ENCODE measurements at places on chromosomes 13 and 19. TPM values are rescaled to one million over a fixed set of nuclear protein-coding genes. Genes with fewer than 3 reads are reported as not detected.

GRCh38 chr19:290372-291005 lies 714 bp downstream of the PLPP2 start:
- DNase-seq: no peak

DNA sequence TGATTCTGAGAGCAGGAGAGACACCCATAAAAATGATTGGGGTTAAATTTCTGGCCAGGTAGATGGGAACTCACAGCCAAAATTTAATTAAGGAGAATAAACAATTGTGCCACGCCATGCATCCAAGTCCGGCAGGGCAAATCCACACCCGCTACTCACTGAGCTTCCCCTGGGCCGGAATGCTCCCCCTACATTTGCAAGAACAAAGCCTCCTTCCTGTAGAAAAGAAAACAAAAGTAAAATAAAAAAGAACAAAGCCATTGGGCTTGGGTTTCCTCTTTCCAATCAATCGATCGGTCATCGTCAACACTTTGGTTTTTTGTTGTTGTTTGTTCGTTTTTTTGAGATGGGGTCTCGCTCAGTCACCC lies 30.2 kb upstream of the TFDP1 start:
- DNase-seq: no peak

DNA sequence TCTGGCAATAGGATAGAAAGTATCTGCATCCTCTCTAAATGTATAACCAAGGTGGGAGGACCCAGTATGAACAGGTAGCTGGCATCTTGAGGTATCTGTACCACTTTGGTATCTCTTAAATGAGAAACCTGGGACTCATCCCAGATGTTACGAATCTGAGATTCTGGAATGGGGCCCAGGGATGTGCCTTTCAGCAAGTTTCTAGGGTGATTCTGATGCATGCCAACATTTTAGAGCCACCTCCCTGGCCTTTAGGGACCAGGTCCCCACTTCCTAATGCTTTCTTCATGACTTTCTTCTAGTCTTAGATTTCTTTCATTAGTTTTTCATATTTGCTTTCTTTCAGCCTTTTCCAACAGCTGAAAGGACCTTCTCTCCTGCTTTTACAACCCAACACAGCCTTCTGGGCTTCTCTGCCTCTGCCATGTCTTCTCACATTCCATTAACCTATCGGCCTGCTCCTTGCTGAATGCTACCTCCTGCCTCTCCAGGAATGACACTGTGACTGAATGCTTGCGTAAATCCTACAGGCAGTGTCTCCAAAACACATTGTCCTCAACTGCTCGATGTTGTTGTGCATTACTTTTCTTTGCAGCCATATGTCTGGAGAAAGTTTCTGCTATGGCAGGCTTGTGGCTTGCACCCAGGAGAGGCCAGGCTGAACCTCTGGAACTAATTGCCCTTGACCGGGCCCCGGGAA lies 284.0 kb downstream of the DNAJC15 start:
- no peak for DNase-seq

DNA sequence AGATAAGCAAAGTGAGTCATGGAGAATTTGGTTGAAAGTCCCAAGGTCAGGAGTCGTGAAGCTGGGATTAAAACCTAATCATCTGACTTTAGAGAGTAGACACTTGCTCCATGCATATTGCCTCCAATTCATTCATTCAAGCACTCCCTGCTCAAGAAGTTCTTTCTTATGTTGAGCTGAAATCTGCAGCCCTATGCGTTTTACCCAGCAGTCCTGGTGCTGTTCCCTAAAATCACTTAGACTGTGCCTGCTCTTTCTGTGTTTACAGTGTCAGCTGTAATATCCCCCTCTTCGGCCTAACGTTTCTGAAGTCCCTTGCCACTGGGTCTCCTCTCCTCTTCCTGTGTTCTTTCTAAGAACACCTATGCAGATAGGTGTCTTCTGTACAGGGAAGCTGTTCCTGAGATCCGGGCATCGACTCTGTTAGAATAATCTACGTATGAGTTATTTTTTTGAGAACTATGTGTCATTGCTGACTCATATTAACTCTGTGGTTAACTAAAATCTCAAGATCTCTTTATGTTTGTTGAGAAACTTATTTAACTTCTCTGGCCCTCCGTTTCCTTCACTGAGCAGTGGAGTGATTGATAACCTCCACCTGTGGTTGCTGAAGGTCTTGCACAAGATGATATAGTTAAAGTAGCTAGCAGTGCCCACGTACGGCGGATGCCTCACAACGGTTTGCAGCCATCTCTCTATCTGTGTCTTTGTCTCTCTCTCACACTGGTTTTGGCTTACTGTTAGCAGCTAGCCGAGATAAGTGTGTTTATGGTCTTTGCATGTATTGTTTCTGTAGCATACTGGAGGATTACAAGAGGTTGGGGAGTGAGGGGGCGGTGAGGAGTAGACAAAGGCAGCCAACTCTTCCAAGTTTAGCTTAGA lies 4.7 kb downstream of the ALOX5AP start:
- DNase-seq: peak; percentile 57

PRKD2 gene
- total RNA-seq: 63.6 TPM

DNA sequence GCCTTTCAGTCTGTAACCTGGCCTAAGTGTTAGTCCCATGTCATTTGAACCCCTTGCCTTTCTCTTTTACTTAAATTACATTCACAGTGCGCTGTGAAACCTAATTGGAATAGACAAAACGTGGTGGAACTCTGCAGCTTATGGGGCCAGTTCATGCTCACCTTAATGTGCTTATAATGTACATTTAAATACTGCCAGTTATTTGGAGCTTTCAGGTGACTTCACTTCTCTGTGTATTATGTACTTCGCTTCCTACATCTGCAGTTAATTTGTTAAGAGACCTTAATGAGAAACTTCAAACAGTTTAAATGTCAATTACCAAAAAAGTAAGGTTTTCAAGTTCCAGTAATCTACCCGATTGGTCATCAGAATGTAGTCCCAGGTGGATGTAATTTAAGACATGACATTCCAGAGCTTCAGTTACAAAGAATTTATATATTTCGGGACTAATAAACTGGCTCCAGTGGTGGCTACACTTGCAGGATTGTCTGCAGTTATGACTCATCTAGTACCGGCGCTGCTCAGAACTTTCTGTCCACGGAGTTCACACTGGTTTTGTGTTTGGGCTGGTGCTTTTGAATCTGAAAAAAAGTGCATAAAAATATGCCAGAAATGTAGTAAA lies 125.3 kb downstream of the TM9SF2 start:
- peak; percentile 21 for DNase-seq

LTBP4 gene
- total RNA-seq: 89.3 TPM

- DNase-seq: no peak
Observed at GRCh38 chr13:93004919-93005318, 221.7 kb upstream of the GPC6 start.

DNA sequence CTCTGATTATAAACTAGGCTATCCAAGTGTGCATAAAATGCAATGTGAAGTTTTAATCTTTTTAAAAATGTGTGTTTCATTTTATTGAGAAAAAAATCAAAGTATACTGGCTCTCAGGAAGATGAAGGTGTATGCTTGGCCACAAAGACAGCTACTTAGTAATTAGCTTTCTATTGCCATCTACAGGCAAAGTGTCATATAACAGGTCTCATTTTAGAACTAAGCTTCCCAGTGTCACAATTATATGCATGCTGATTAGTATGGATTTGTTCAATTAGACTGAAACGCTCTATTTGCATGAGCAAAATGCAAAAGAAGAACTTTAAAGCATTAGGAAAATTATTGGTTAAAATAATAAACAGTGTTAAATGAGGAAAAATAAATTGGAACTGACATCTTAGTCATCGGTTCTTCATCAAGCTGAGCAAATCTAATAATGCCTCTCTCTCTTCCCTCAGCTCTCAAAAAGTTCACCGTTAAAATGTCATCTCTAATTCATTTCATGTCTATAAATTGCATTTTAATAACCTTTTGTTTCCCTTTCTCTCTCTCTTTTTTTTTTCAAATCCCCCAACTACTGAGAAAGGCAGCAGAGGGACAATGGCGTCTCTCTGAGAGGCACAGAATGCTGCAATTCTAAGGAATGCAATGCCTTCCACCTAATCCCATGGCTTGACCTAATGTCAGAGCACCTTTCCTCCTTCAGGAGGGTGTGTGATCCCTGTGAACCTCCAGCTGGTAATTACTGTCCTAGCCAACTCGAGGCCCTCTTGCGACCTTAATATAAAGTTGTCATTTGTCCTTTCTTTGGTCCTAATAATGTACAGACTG lies 313.1 kb upstream of the MAB21L1 start:
- peak; percentile 10 for DNase-seq

DNA sequence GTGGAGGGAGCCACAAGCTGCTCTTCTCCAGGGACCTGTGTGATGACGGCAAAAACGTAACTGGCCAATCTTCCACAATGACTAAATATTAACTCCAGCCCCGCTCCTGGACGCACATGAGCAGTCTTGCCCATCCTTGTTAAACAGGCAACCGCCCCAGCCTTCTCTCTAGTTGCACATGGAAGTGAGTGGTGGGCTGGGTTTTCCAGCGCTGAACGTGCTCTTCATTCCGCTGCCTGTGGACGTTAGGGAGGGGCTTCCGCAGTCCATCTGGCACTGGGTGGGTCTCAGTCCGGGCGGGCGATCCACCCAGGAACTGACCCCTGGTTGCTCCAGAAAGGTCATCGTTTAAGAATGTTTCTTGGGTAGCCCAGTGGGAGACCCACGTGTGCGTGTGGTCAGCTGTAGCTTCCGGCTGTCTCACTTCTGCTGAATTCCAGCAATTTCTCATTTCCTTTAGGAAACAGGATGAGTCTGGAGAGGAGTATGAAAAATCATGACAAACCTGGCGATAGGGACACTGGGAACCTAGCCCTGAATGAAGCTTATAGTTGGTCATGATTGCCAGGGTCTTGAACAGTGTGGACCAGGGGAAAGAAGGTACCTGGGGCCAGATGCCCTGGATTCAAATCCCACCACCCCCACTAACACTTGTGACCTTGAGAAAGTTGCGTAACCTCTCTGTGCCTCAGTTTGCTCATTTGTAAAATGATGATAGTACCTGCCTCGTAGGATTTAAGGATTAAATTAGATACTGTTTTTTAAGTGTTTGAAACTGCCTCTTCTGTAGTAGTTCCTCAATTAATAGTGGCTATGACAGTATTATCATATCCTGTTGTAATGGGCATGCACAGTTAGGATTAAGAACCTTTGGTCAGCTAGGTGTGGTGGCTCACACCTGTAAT lies 92.6 kb downstream of the SIPA1L3 start:
- peak; percentile 98 for DNase-seq

DNA sequence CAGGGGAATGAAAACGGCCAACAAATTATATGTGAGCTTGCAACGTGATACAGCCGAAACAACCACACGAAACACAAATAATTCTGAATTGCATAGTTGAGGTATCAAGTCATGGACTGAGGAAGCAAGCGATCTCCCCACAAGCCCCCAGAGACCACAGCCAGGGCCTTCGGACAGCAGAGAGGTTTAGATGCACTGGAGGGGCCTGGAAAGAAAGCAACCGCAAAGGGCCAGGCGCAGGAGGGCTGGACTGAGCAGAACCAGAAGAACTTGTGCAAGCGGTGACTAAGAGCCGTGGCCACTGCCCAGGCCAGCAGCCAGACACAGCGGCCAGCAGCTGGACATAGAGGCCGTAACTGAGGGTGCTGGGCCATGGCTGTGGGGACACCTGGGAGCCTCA lies 131.4 kb downstream of the TNFRSF19 start:
- DNase-seq: no peak

- DNase-seq: no peak
Observed at GRCh38 chr19:4066682-4067395, at the start of gene ZBTB7A. Gene ZBTB7A (minus strand): TSS chr19:4066899. CDS start chr19:4055232, 11,667 bp downstream.

DNA sequence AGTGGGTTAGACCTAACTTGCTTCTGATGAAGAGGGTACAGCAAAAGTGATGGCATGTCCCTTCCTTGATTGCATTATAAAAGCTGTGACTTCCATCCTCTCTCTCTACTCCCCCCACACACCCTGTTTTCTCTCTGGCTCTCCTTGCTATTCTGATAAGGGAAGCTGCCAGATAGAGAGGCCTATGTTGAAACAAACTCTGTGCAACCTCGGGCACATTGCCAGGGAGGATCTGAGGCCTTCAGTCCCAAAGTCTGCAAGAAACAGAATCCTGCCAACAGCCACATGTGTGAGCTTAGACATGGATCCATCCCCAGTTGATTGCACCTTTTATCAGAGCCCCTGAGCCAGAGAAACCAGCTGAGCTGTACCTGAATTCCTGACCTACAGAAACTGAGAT lies 44.8 kb upstream of the ARGLU1 start:
- DNase-seq: no peak

ZNF229 gene
- total RNA-seq: 4.9 TPM

GRCh38 chr13:65497265-65497664 lies 1732.9 kb downstream of the PCDH9 start:
- peak; percentile 56 for DNase-seq

JSRP1 gene
- 2.2 TPM for total RNA-seq

FFAR2 gene
- not detected for total RNA-seq

DNA sequence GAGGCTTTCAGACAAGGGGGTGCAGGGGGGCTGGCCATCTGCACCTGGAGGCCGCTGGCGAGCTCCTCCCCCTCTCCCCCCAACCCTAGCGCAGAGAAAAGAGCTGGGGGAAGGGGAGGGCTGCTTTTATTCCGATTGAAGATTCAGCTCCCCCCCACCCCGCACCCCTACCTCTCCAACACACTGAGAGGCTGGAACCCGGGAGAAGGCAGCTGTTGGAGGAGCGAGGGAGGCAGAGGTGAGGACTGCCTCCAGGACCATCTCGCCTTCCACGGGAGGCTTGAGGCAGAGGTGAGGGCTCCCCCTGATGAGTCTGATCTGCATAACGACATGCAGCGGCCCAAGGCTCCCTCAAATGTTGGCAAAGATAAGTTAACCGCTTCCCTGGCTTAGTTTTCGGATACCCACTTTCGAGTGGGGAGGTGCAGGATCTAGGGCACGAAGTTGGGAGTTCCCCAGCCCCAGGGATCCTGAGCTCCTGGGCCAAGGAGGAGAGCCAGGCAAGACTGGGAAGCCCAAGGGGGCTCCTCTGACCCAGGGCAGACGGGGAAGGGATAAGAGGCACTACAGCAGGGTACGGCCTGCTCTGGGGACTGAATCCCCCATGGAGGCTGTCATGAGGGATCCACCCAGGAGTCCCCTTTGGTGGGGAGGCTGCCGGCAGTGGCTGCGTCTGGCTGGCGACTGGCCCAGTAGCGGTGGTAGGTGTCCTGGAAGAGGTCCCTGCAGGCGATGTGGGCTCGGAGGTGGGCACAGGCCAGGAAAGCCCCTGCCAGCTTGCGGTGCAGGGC lies 1.2 kb upstream of the NUMBL start:
- DNase-seq: no peak

GRCh38 chr19:47351548-47351947 lies 2.4 kb downstream of the DHX34 start:
- no peak for DNase-seq

Data from kidney epithelial cell (primary cell).